ENCODE measurements at places on chromosomes 6 and 20.

- DNase-seq: no peak
Measured at GRCh38 chr6:48985025-48985424, 478.0 kb downstream of the MMUT start.

DNA sequence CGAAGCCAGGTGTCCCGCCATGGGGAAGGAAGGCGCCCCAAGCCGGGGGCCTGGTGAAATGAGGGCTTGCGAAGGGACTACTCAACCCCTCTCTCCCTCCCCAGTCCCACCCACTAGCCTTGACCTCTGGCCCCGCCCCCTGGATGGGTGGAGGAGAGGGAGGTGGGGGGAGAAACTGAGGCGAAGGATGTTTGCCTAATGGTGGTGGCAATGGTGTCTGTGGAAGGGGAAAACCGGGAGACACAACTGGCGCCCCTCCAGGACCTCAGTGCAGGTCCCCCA is at the start of gene POU5F1:
POU5F1 (minus strand) TSS at position 83 of the 282 bp plus-strand sequence; CDS start at position 21, 62 bp downstream.
- no peak for DNase-seq

- DNase-seq: no peak
Measured at GRCh38 chr6:131083687-131084086, 20.6 kb upstream of the EPB41L2 start.

GRCh38 chr6:21955053-21955595 is 341.7 kb downstream of the PRL start:
- no peak for DNase-seq

- no peak for DNase-seq
Measured at GRCh38 chr6:82251942-82252341, 4.4 kb upstream of the IBTK start.

GRCh38 chr6:10205892-10206291 is 209.0 kb downstream of the TFAP2A start:
- no peak for DNase-seq

- DNase-seq: no peak
Measured at GRCh38 chr6:43246301-43247113, 3.2 kb downstream of the TTBK1 start.

GRCh38 chr6:75402296-75402695 is 91.3 kb downstream of the FILIP1 start:
- DNase-seq: no peak

- DNase-seq: no peak
Measured at GRCh38 chr6:149499066-149499465, 14.3 kb upstream of the ZC3H12D start.

GRCh38 chr20:53030061-53030460 is 57.9 kb downstream of the TSHZ2 start:
- DNase-seq: no peak

- no peak for DNase-seq
Measured at GRCh38 chr6:37316071-37316470, 37.7 kb upstream of the RNF8 start.
